Neural crest cell (in vitro differentiated cells): ENCODE measurements at places on chromosomes 12 and 14. TPM values are rescaled to one million over a fixed set of nuclear protein-coding genes. Genes with fewer than 3 reads are reported as not detected.

DNA sequence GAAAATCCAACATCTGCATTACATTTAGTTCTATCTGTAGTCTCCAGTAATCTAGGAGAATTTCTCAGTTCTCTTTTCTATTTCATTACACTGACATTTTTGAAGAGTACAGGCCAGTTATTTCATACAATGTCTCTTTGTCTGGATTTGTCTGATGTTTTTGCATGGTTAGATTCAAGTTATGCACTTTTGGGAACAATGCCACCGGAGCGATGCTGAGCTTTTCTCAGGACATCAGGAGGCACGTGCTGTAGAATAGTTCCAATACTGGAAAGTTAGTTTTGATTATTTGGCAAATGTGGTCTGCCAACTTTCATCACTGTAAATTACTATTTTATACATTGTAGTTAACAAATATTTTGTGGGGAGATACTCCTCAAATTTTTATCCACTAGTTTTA is 43.1 kb downstream of the ALDH1L2 start:
- peaks cover 17% of the 10 kb centered on the region for H3K4me1 ChIP-seq
- H3K36me3 ChIP-seq, result no peaks in the 10 kb centered on the region
- no peak for DNase-seq
- no peaks in the 10 kb centered on the region for H3K27me3 ChIP-seq

DNA sequence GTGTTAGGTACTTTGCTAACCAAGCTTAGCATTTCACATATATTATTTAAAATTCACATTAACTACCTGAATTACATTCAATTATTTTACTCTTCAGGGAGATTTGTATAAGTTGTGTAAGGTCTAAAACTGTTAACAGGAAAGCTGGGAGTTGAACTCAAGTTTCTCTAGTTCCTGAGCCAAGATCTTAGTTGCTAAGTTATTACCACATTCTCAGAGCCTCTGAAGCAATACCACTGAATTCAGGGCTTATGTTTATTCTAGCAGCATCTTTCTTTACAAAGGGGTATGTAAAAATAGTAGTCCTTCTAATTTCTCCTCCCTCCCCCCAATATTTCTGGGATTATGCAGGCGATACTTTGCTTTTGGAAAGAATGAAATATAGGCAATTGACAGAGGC is 786.8 kb downstream of the DIO2 start:
- no peaks in the 10 kb centered on the region for H3K36me3 ChIP-seq
- H3K4me3 ChIP-seq, result no peak overlapping the region
- H3K27ac ChIP-seq, result no peak overlapping the region

GRCh38 chr14:105355850-105356604 is 41.5 kb downstream of the PACS2 start:
- H3K36me3 ChIP-seq, result no peaks in the 10 kb centered on the region
- no peaks in the 10 kb centered on the region for H3K27me3 ChIP-seq

DNA sequence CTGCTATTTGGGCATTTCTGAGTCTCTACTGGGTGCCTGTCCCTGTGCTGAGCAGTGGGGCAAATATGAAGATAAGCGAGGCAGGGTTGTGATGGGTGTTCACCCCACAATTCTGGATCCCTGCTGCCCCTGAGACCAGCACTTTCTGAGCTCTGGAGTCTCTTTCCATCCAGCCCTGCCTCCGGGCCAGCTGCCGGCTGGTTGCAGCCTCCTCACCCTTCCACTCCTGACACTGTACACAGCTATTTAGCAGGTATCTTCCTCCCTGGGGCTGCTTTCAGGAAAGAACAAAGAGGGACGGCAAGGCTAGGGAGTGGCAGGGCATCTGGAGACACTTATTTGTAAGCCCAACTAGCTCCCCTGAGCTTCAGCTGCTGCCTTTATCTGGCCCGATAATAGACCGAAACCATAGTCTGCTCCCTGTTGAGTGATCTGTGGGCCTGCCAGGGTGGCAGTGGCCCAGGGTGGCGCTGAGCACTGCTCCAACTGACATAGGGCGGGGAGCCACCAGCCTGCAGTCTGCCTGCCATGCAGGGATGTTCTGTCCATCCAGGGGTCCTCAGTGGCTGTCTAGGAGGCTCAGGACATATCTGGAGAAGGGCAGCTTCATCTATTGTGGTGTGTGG is 7.6 kb upstream of the KRT80 start:
- H3K4me3 ChIP-seq, result no peak overlapping the region
- peaks cover 7% of the 10 kb centered on the region for H3K27me3 ChIP-seq
- H3K36me3 ChIP-seq, result no peaks in the 10 kb centered on the region
- H3K4me1 ChIP-seq, result peaks cover 15% of the 10 kb centered on the region
- DNase-seq, result no peak

Gene CABP1
- total RNA-seq, result 1.1 and 1.2 TPM in 2 replicates

DNA sequence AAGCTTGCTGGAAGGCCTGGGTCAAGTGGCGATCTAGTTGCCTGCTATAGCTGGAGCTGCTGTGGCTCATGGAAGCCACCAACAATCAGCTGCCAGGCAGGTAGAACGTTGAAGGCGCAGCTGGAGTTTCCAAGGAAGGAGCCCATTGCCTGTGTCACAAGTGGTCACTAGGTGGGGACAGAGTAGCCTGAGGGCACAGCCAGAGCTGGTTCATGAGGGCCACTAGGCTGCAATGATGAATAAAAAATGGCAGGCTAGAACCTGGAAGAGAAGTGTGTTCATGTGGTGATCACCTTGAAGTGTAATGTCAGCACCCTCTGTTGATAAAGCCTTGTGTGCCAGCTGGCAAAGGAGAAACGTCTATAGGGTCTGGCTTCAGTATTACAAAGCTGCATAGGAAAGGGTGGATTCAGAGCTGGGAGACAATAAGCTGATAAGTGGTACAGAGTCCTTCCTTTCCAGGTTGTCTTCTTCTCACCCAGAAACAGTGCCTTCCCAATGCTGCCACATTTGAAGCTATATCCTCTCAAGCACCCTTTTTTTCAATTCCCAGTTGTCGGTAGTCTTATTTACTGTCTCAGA is 165.8 kb downstream of the EMP1 start:
- H3K4me1 ChIP-seq, result no peaks in the 10 kb centered on the region
- H3K36me3 ChIP-seq, result no peaks in the 10 kb centered on the region
- peak; percentile 64 for DNase-seq

Gene PACS2
- total RNA-seq, result 101 and 104 TPM in 2 replicates

Gene BICDL1
- total RNA-seq, result 5.2 and 6.3 TPM in 2 replicates

Gene SMCO2
- total RNA-seq, result not detected in 2 replicates

Gene KLRC4
- total RNA-seq, result not detected in 2 replicates

- H3K27me3 ChIP-seq, result peaks cover 3% of the 10 kb centered on the region
- peaks cover 74% of the 10 kb centered on the region for H3K4me1 ChIP-seq
- H3K27ac ChIP-seq, result no peak overlapping the region
- H3K4me3 ChIP-seq, result no peak overlapping the region
- H3K36me3 ChIP-seq, result no peaks in the 10 kb centered on the region
These were observed 141.9 kb downstream of the CHST11 start for GRCh38 chr12:104598342-104599271.

Gene NPFF
- 0.73 TPM in 1 of 2 replicates, not detected in the other for total RNA-seq

- no peak for DNase-seq
- H3K4me3 ChIP-seq, result no peak overlapping the region
- no peaks in the 10 kb centered on the region for H3K27me3 ChIP-seq
- no peak overlapping the region for H3K27ac ChIP-seq
- H3K4me1 ChIP-seq, result peaks cover 29% of the 10 kb centered on the region
- H3K36me3 ChIP-seq, result peaks cover under 1% of the 10 kb centered on the region
These were observed 128.0 kb downstream of the ETV6 start for GRCh38 chr12:11777451-11777850.

GRCh38 chr12:68977909-68978610 is 45.1 kb upstream of the CPM start:
- DNase-seq, result no peak
- H3K27me3 ChIP-seq, result no peaks in the 10 kb centered on the region
- peak overlapping the region; percentile 71 for H3K27ac ChIP-seq
- peak overlapping the region; percentile 57 for H3K4me3 ChIP-seq

Gene PRDM4
- total RNA-seq, result 30.0 and 37.4 TPM in 2 replicates

Gene PXN
- total RNA-seq, result 54.5 and 61.5 TPM in 2 replicates

Gene DYRK2
- 47.3 and 48.1 TPM in 2 replicates for total RNA-seq

GRCh38 chr14:28765169-28765830 is 1.3 kb upstream of the FOXG1 start:
- H3K36me3 ChIP-seq, result peaks cover 7% of the 10 kb centered on the region
- peaks cover 97% of the 10 kb centered on the region for H3K27me3 ChIP-seq
- no peak for DNase-seq
- peaks cover 10% of the 10 kb centered on the region for H3K4me1 ChIP-seq

DNA sequence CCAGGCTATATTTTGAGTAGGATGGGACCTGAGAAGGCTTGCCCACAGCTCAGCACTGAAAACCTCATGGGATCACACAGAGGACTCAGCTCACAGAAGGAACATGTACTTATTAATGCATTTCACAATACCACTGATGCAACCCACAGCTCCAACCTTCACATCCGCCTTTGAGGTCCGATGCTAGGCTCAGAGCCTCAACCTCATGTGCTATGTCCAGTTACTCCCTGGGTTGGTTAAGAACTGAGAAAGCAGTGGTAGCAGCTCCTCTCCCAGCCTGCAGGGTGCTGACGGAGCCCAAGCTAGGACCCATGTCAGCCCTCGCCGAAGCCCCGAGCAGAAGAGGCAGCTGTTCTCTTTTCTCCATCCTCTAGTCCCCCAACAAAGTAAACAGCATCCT is 52.9 kb downstream of the SPTB start:
- H3K27me3 ChIP-seq, result peaks cover 39% of the 10 kb centered on the region
- H3K27ac ChIP-seq, result no peak overlapping the region
- no peaks in the 10 kb centered on the region for H3K36me3 ChIP-seq
- DNase-seq, result no peak

DNA sequence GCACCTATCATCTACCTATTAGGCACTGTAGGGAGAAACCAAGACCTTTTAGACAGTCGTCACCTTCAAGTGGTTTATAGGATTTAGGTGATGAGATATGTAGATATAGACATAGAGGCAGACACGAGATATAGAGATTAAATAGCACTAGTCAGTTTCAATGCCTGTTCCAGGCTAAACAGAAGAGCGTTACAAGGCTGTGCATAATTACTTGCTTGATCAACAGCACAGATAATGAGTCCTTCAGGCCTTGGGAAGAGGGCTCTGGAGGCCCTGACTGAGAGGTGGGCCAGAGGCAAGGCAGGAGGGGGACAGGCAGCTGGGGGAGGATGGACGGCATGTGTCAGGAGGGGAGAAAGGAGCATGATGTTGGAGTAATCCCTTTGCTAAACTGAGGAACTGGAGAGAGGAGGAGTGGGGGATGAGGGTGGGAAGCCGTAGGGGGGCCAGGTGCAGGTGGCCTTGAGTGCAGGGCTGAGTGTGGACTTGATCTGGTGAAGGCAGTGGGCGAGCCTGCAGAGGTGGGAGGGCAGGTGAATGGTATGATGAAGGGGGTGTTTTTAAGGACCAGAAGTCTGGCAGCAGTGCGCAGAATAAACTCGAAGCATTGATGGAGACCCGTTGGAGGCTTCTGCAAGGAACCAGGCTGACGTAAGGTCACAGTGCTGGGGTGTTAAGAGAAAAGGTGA is 43.9 kb upstream of the ATP23 start:
- H3K27ac ChIP-seq, result no peak overlapping the region
- peak overlapping the region; percentile 88 for H3K4me3 ChIP-seq
- peaks cover 46% of the 10 kb centered on the region for H3K4me1 ChIP-seq
- no peak for DNase-seq
- H3K27me3 ChIP-seq, result no peaks in the 10 kb centered on the region
- H3K36me3 ChIP-seq, result no peaks in the 10 kb centered on the region

GRCh38 chr12:91178781-91179180 is 3.8 kb downstream of the DCN start:
- DNase-seq, result no peak
- H3K27ac ChIP-seq, result no peak overlapping the region

Gene LRIG3
- 24.5 and 27.7 TPM in 2 replicates for total RNA-seq

Gene HSP90B1
- 566 and 570 TPM in 2 replicates for total RNA-seq
